ENCODE measurements at places on chromosomes 16 and 17.
A peak's percentile ranks its signal among the peaks of the same experiment; 100 is the strongest.

GRCh38 chr16:66001432-66001831 lies 365.1 kb upstream of the CDH5 start:
- DNase-seq, result no peak

DNA sequence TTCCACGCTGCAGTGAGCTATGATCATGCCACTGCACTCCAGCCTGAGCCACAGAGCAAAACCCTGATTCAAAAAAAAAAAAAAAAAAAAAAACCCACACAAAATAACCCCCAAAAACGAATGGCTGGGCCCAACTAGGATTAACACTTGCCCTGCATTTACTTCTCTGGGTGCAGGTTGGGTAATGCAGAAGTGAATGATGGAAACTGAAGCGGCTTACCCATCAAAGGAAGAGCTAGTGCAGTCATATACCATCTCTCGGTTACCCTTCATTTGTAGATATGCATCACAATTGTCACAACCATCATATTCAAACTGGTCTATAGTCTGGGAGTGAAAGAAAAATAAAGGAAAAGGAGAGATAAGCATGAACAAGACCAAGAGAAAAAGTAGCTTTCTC lies 819 bp downstream of the SUPT4H1 start:
- no peak for DNase-seq

DNA sequence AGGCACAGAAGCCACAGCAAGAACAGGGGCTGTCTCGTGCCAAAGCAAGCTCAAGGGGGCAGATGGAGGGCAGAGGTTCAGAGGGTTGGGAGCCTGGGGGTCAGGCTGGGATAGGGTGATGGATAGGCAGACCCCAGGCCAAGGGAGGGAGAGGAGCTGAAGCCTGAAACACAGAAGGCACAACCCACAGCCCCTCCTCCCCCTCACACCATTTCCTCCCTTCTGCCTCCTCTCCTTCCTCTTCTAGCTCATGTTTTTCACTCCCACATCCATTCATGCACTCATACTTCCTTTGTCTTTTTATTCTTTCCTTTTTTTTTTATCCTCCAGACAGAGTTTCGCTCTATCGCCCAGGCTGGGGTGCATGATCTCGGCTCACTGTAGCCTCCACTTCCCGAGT lies 61.1 kb downstream of the SOCS1 start:
- no peak for DNase-seq

- no peak for DNase-seq
Measured at GRCh38 chr17:56635641-56636040, 42.1 kb downstream of the NOG start.

GRCh38 chr17:17044846-17045561 lies 2.7 kb downstream of the MPRIP start:
- peak; percentile 71 for DNase-seq

GRCh38 chr17:8341456-8341855 lies 1.8 kb downstream of the ODF4 start:
- DNase-seq, result no peak

DNA sequence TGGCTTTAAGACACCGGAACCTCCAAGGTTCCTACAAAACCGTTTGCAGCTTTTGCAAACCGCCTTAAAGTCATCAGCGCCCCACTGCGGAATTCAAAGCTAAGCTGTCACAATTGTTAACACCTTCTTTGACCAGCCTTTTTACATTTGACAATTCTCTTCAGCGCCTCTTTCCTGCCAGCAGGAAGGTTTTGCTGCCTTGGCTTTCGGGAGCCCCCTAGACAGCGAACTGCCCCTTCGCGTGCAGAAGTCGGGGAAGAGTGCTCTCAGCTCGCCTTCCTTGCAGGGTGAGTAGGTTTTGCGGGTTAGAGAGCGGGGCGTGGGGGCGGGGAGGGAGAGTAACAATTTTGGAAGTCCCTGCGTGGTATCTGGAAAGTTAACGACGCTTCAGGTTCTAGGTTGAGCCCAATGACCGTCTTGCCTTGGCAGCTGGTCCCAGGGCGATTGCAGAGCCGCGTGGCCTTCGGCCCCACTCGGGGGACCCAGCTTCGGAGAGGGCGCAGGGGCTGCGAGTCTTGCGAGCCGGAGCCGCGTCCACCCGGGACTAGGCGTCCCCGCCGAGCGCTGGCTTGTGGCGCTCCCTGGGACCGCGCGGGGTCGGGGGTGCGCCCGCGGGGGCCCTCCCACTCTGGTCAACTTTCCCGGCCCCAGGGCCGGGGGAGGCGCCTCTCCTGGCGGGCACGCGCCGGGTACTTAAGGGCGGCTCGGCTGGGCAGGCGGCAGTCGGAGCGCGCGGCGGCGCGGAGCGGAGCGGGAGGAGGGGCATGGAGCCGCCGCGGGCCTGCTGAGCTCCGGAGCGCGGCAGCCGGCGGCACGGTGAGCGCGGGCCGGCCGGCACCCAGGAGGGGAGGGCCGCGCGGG lies at the start of gene HAS3:
TSS of gene HAS3 (plus strand) at position 153 of the 861 bp plus-strand sequence. CDS start 3,743 bp downstream, outside the sequence.
- DNase-seq, result peak; percentile 75

GRCh38 chr17:60065136-60065535 lies 13.6 kb downstream of the HEATR6 start:
- no peak for DNase-seq

- DNase-seq, result no peak
Measured at GRCh38 chr17:336110-337021, 16.2 kb downstream of the RPH3AL start.

GRCh38 chr17:27217631-27218030 lies 76.3 kb upstream of the WSB1 start:
- DNase-seq, result no peak

DNA sequence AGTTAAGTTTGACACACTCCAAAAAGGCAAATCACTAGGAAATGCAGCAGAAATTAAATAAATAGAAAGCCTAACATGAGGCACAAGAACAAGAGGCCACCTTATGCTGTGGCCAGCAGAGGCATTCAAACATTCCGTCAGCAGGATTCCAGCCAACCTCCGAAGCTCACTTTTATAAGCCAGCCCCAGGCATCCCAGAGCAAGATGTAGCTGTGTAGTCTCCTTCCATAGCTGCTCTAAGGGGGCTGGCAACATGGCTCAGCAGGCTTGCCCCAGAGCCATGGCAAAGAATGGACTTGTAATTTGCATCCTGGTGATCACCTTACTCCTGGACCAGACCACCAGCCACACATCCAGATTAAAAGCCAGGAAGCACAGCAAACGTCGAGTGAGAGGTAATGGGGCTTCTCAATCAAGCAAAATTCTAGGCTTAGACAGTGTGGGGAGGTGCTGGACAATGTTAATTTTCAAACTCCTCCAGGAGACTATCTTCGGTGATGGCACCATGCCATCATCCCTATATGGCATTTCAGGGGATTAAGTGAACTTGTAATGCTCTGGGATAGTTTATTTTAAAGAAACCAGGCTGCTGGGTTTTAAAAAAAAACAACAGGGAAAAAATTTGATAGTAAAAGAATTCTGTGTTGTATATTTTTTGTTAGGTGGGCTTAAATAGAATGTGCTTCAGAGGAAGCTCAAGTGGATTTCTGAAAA lies at the start of gene CLEC3A:
TSS of gene CLEC3A (plus strand) at position 202 of the 714 bp plus-strand sequence. CDS start at position 281, 79 bp downstream.
- no peak for DNase-seq

DNA sequence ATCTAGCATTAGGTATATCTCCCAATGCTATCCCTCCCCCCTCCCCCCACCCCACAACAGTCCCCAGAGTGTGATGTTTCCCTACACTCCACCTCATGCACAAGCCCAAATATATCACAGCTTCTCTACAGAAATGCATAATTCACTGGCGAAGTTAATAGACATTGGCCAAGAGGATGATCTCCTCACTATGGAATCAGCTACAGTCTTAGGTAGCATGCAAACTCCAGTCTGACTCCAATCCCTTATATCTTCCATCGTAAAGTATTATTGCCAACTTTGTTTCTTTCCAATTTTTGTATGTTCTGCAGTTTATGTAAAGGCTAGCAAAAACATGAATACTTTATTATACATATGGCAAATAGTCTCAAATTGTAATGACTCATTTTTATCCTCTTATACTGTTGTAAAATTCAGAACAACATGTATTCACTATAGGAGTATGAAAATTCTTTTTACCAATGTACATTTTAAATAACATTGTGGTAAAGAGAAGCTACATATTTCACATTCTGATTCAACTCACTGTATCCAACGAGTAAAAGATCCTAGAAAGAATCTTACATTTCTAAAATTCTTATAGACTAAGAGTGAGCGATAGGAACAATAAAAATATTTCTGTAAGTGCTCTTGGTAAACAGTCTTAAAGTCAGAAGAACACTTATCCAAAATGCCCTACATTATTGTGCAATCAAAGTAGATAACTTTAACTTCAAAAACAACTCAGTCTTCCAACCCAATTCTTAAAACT lies 871 bp downstream of the ABCA8 start:
- DNase-seq, result no peak

- no peak for DNase-seq
Measured at GRCh38 chr16:20799599-20799998, 6.7 kb downstream of the ERI2 start.

GRCh38 chr17:43449470-43450248 lies 34.1 kb upstream of the DHX8 start:
- DNase-seq, result no peak

DNA sequence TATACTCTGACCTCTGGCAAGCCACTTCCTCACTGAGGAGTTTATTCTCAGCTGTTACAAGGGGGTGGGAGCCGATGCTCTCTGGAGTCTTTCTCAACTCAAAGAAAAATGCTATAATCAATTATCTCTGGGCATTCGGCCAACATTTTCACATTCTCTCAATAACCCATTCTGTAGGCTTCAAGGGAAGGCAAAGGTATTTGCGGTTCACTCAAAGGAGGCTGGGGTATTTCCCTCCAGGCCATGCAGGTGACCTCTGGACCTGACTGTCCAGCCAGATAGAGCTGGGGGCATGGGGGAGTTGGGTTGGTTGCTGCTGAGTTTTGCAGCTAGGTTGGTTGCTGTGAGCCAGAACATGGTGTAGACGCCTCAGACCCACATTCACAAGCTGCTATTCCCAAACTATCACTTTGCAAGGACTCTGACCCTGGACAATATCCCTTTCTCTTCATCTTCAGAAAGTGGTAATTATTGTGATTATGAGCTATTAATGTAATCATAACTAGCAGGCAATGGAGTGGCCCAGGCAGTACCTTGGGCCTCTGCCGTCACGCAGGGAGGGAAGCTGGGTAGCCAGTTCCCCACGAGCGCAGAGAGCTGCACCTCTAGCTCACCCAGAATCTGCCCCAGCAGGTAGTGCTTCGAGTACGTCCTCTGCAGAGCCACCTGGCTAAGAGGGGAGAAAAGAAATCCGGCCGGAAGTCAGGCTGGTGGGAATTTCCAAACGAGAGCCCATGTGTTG lies 42.1 kb downstream of the AIPL1 start:
- DNase-seq, result no peak

GRCh38 chr16:12063004-12063395 lies 86.5 kb downstream of the SNX29 start:
- DNase-seq, result no peak

DNA sequence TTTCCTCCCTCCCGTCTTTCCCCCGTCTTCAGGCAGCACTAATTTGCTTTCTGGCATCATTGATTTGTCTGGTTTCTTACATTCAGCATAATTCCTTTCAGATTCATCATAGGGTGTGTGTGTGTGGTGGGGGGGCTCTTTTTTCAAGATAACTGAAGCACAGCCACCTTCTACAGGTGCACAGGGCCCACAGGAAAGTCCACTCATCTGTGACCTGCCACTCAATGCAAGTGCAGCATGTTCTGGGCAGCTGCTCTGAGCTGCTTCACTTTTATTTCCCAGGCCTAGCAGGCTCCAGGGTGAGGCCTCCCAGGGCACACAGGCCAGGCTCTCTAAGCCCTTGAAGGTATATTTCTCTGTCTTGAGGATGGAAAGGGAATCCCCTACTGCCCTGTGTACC lies 35.2 kb upstream of the MYH10 start:
- DNase-seq, result no peak

DNA sequence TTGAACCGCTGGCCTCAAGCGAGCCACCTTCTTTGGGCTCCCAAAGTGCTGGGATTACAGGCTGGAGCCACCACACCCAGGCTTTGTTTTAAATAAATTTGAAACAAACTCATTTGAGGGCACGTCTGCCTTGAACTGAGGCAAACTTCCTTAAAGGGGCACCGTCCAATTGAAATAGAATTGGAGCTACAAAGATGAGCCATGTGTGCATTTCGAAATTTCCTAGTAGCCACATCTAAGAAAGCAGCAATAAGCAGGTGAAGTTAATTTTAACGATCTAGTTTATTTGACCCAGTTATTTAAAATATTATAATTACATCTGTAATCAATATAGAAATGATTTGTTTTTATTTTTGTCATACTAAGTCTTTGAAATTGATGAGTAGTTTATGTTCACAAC lies 755 bp upstream of the C16orf89 start:
- no peak for DNase-seq

- no peak for DNase-seq
Measured at GRCh38 chr17:57806167-57806830, 43.5 kb downstream of the MRPS23 start.
